Fibroblast of skin of abdomen (primary cell): ENCODE measurements at places on chromosomes 4 and X.
A peak's percentile ranks its signal among the peaks of the same experiment; 100 is the strongest.

DNA sequence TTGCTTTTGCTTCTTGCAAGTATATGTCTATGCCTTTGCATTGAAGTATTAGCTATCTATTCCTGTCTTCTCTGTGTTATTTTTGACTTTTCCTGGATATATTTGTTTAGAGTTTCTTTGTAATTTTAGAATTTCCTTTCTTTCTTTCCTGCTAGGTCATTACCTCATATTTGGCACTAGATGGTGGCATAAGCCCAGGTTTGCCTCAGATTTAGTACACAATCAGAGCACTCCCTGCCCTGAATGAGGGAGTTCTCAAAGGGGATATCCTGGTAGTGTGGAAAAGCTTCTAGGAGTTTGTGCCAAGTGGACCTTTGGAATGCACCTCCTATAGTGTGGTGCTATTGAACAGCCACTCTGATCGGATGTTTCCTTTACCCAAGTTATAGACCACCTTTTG is 181.6 kb downstream of the UGT8 start:
- DNase-seq = peak; percentile 43

- DNase-seq = no peak
These were observed 12.1 kb upstream of the F9 start for GRCh38 chrX:139518475-139518874.

GRCh38 chrX:77426811-77427210 is 20.4 kb upstream of the FGF16 start:
- peak; percentile 17 for DNase-seq

- DNase-seq = no peak
These were observed 47.5 kb upstream of the CLDN34 start for GRCh38 chrX:9919632-9920172.

DNA sequence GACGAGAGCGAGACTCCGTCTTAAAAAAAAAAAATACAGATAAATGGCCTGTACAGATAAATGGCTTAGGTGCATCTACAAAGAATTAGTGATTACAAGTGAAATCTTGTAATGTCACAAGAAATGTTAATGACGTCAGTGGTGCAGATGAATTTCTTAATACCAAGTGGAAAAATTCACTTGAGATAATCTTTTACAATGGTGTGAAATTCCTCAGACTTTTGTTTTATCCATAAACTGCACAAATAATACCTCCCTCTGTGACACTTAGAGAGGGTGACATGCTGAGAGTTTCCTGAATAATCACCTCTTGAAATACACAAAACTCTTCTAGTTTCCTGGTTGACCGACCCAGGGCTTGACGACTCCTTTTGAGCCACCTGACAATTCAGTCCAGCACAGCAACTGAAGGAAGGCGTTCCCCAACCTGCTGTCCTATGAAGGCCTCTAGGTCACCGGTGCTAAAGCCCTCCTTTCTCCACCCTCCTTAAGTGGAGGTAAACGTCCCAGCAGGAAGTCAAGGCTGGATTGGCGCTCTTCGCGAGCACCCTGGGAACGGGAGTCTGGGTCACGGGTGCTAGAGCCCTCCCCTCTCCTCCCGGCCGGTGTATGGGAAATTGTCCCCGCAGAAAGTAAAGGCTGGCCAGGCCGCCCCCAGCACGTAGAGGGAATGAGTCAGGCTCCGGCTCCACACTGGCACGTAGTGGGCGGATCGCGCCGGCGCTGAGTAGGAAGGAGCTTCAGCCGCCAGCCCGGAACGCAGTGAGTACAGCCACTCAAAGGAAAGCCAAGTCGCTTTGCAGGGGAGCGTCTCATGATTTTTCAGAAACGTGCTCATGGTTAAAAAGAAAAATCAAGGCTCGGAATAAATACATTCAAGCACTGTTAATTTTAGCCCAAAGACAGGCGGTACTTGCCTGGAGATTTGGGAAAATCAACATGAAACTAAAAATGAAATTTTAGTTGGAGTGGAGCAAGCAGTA is at the start of gene TMEM144:
TSS of gene TMEM144 (plus strand) at position 662 of the 983 bp plus-strand sequence. CDS start 2,182 bp downstream, outside the sequence.
- peak; percentile 86 for DNase-seq

GRCh38 chr4:77845400-77845799 is 17.2 kb upstream of the MRPL1 start:
- DNase-seq = no peak

- DNase-seq = no peak
These were observed 60.3 kb downstream of the USP11 start for GRCh38 chrX:47293106-47293505.

- DNase-seq = no peak
These were observed 272.4 kb upstream of the KCNIP4 start for GRCh38 chr4:22220965-22221364.

- DNase-seq = no peak
These were observed 83.2 kb downstream of the FUNDC1 start for GRCh38 chrX:44459501-44459900.

DNA sequence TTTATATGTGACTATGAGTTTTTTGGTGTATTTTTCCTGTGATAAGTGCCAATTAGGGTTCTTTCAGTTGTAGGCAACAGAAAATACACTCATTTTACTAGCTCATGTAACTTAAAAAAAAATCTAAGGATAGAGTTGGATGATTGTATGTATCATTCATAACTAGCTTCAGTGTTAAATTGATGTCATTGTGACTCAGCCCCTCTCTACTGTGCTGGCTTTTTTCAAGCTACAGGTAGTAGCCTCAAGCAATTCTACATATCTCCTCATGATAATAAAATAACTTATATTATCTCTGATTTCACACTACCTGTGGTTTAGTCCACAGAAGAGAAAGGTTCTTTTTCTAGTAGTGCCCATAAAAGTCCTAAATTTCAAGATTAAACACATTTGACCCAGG is 11.9 kb downstream of the WDR17 start:
- DNase-seq = no peak

GRCh38 chrX:142663330-142664095 is 362.2 kb upstream of the SPANXN4 start:
- no peak for DNase-seq

- no peak for DNase-seq
These were observed 153.5 kb downstream of the CAMK2D start for GRCh38 chr4:113607998-113608397.

- no peak for DNase-seq
These were observed 83.6 kb downstream of the NBDY start for GRCh38 chrX:56812515-56813105.

DNA sequence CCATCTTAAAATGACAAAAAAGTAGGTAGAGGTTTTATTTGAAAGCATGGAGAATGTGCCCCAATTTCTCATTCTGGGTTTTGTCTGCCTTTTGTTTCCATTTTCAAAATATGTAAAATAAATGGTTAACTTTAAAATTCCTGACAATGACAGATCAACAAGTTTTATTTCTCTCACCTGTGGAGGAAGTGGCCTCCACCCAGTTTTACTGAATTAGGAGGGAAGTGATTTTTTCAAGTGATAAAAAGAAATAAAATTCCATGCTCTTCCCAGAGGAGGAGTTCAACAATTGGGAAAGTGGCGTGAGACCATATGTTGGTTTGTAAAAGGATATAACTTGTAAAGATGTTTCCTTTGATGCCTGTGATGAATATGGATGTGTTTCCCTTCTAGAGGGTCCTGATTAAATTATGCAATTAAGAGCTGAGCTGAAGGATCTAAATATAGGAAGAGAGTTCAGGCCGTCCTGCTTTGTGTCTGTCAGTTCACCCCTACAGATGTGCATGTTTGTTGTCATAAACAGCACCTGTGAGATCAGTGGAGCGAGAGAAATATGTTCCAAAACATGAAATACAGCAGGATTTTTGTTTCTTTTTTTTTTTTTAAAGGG is 19.5 kb downstream of the SMAD1 start:
- DNase-seq = no peak

DNA sequence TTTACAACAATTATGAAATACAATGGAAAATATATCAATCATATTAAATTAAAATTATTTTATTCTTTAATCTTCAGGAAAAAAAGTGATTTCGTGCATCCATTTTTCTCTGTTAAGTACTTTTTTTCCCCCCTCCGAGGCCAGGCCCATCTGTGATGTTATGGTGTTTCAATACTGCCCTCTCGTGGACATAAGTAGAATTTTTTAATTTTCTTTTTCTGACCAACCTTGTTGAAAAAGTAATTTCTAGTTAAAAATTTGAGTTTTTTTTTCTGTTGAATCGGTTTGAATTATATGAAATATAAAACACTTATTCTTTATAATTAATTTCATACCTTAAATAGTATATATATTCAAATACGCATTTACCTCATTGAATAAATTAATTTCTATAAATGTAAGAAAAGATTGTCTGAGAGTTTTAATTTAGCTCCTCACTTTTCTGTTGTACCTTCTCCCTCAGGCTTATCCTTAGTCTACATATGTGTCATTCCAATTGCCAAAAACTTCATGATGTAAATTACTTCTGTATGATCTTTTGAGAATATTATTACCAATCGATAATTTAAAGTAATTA is 175.8 kb upstream of the TECRL start:
- peak; percentile 12 for DNase-seq

- no peak for DNase-seq
These were observed 56.8 kb downstream of the COX18 start for GRCh38 chr4:73012673-73013072.

- peak; percentile 81 for DNase-seq
These were observed 58.7 kb upstream of the DHX15 start for GRCh38 chr4:24642981-24643547.

DNA sequence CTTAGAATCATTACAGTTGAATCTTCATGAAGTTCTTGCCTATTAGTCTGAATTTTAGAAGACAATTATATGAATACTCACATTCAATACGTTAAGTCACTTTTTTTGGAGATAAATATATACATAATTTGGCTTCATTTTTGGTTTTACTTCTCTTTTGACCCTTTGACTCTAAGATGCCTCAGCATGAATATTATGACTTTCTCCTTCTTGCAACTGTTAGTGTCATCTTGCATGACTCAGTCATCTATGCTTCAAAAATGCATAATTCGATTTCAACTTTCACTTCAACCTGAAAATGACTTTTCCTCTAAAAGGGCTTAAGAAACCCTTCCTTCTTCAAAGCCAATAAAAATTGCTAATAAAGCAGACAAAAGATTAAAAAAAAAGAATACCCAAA is 1427.5 kb downstream of the ADGRL3 start:
- DNase-seq = no peak

GRCh38 chr4:157929486-157929885 is 243.3 kb downstream of the GASK1B start:
- no peak for DNase-seq

DNA sequence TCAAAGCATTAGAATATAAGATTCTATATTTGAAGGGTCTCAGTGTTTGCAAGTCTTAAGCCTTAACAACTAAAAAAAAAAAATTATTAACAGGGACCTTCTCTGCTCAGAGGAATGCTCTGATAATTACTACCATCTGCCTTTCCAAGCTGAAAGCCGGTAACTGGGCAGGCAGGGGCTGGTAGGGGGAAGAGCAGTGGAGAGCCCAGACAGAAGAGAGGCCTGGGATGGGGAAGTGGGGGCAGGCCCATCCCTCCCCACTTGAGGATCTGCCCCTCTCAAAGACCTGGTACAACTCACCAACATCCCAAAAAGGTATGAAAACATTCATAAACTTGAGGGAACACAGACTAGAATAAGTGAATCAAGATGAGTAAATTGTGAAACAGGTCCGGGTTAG is 113.9 kb downstream of the QDPR start:
- DNase-seq = no peak

DNA sequence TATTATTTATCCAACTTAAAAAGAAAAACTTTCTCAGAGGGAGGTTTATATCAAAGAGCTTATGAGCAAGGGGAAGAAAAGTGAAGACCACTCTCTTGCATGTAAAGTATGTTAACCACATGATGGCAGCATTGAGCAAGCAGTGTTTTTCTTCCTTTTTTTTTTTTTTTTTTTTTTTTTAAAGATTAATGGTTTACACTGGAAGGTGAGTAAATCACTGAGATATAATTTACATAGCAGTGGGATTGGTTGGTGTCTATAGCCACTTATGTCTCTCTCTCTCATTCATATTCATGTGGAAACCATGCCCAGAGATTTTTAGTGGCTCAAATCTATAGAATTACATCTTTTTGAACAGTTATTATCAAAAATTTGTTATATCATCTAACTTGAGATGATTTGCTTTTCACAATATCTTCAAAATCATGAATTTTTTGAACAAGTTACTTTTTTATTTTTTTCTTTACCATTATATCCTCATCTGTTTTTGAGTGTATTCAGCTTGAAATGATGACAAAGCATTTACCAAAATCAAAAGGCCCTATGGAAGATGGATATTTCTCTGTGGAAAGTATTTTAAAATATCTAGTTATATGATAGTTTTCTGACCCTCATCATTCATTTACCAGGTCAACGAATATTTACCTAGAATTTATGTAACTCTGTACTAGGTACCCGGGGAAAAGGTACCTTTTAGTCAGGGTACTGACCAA is 31.6 kb downstream of the MTHFD2L start:
- DNase-seq = peak; percentile 42

- DNase-seq = no peak
These were observed 217.6 kb downstream of the SNCA start for GRCh38 chr4:89619206-89619962.

GRCh38 chr4:2937986-2938385 is 25.2 kb downstream of the NOP14 start:
- DNase-seq = no peak

- no peak for DNase-seq
These were observed 667.4 kb upstream of the NDST4 start for GRCh38 chr4:115780835-115781234.

GRCh38 chrX:20529301-20529700 is 262.6 kb upstream of the RPS6KA3 start:
- DNase-seq = no peak

- no peak for DNase-seq
These were observed 2094.5 kb upstream of the AGA start for GRCh38 chr4:179536694-179537093.

DNA sequence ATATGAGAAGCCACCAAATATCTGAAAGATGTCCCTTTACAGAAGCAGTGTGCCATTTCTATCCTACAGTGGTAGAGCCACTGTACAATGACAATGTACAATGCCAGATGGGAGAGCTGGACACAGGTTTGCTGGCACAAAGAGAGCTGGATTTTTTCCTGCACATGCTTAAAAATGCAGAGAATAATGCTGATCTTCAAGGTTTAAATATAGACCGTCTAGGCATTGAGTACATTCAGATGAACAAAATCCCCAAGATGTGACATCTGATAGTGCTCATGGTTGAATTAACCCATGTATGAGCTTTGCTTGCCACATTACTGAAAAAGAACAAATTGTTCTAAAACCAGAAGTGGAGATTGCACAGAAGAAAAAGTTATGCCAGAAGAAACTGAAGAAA is 11.7 kb downstream of the ADGRL3 start:
- no peak for DNase-seq

DNA sequence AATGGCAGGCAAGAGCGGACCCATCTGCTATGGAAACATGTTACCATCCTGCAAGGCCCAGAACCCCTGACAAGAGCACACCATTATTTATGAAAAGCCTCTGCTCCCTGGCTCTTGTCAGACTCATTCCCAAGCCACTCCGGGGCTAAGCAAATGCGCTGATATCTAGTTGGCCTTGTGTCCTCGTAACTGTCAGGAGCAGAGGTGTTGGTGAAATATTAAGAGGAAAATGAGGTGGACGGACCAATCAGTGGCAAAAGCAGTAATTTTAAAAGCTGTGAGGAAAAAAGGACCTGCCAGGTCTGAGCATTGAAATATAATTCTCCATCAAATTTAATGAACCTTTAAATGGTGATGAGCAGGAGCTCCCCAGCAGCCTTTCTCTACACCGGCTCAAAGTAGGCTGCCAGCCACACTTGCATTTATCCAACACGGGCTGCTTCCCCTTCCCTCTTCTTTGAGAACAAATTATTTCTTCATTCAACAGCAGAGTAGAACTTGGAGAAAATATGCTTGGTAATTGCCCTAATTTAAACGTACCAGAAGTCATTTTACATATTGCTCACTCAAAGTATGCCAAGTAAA is 214.3 kb downstream of the RASL11B start:
- DNase-seq = no peak
